ENCODE measurements at places on chromosomes 6 and 20. TPM values are rescaled to one million over a fixed set of nuclear protein-coding genes. Genes with fewer than 3 reads are reported as not detected.

The TCF21 gene
- 0.12 TPM for total RNA-seq

The MATN4 gene
- not detected for total RNA-seq

The ZSCAN12 gene
- 8.2 TPM for total RNA-seq

- no peak for DNase-seq
These were observed 5.9 kb downstream of the TUBB2B start for GRCh38 chr6:3221578-3221977.

DNA sequence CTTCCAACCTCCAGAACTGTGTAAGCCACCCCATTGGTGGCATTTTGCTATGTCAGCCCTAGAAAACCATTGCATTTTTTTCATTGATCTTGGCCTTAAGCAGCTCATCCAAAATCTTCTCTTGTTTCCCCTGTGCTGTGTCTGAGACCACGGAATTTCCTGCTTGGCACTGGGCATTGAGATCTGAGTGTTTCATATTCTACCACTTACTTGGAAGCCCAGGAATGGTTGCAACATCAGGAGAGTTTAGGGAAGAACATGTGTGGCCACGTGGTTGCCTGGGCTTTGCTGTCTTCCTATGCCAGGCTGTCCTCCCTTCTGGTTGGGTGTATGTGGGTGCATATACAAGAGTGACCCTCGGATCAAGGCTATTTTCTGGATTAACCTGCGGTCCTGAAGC lies 139.3 kb upstream of the PMEPA1 start:
- DNase-seq: no peak

- DNase-seq: no peak
These were observed 219.2 kb upstream of the ZFP64 start for GRCh38 chr20:52410731-52411234.

DNA sequence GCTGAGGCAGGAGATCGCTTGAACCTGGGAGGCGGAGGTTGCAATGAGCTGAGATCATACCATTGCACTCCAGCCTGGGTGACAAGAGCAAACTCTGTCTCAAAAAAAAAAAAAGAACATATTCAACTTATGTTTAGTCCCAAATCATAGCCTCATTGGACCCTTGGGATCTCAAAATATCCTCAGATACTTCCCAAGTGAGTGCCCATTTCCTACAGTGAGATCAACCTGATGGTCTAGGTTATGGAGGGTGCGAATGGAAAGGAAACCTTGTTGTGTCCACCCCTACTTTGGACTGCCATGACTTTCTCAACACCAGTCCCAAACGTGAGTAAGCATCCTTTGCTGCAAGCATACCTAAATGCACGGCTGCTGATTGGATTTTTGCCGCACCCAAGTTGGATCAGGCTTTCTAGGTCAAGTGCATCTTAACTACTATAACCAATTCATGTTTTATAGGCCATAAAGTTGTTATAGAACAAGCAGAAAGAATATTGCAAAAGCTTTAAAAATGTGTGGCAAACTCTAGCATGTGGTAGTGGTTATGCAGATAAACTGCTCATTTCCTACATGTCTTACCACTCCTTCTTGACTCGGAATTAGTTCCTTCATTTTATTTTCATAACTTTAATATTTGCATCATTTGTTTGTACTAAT lies 131.2 kb downstream of the PLEKHG1 start:
- DNase-seq: no peak

The FAM83C gene
- 0.15 TPM for total RNA-seq

The CDSN gene
- not detected for total RNA-seq

- peak; percentile 74 for DNase-seq
These were observed 33.0 kb downstream of the RREB1 start for GRCh38 chr6:7140631-7141378.

DNA sequence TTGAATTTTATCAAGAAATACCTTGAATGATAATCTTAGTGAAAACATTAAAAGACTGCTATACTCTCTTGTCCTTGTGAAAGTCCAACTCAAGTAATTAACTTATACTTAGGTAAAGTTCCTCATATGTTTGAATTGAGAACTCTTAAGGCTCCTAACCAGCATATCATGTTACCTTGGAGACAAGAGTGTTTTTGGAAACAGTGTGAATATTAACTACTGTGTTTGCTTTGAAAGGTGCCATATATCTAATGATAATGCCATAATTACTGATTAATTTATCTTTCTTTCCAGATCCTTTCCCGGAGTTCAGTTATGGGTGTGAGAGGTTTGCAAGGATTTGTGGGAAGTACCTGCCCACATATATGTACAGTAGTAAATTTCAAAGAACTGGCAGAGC lies 10.5 kb downstream of the FAM120B start:
- no peak for DNase-seq

The SIGLEC1 gene
- total RNA-seq: not detected

- no peak for DNase-seq
These were observed 24.5 kb upstream of the ULBP3 start for GRCh38 chr6:150093397-150093796.

GRCh38 chr20:15976047-15976736 lies 597.1 kb downstream of the KIF16B start:
- DNase-seq: no peak

The NHLRC1 gene
- 0.48 TPM for total RNA-seq

The GMEB2 gene
- 30.3 TPM for total RNA-seq

The CCM2L gene
- total RNA-seq: not detected

- no peak for DNase-seq
These were observed 897.4 kb upstream of the CITED2 start for GRCh38 chr6:140271759-140272377.

The IPCEF1 gene
- total RNA-seq: 61.5 TPM

The DDAH2 gene
- total RNA-seq: 9.0 TPM

- no peak for DNase-seq
These were observed 67.0 kb upstream of the PDE7B start for GRCh38 chr6:135784507-135784906.

The RAET1E gene
- not detected for total RNA-seq

The TPX2 gene
- total RNA-seq: 3.0 TPM

GRCh38 chr6:97813889-97814567 lies 531.0 kb upstream of the MMS22L start:
- DNase-seq: no peak

The VIP gene
- not detected for total RNA-seq

GRCh38 chr6:54115966-54116365 lies 4.7 kb downstream of the MLIP start:
- no peak for DNase-seq

DNA sequence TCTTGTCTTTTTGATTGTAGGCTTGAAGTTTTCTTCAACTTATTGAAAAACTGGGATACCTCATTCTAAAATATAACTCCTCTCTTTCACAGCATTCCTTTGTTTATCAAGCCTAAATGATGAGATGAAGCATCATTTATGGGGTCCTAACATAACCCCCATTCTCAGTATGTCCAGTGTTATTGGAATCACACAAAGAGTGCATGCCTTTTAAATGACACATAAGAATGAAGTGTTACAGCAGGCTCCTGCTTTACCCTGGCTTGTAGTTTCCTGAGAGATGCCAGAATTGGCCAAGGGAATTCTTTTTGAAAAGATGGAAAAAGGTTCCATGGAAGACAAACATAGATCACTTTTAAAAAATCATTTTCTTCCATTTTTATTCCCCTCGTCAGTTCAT lies 502.4 kb downstream of the BCKDHB start:
- DNase-seq: no peak
